ENCODE measurements at places on chromosomes 3 and 15. TPM values are rescaled to one million over a fixed set of nuclear protein-coding genes. Genes with fewer than 3 reads are reported as not detected.

Gene C3orf62
- total RNA-seq, result 9.0 TPM

- no peak for DNase-seq
- no peak overlapping the region for H3K27ac ChIP-seq
These were observed 279.3 kb upstream of the RASGRP1 start for GRCh38 chr15:38843736-38844590.

Gene GPR62
- not detected for total RNA-seq

DNA sequence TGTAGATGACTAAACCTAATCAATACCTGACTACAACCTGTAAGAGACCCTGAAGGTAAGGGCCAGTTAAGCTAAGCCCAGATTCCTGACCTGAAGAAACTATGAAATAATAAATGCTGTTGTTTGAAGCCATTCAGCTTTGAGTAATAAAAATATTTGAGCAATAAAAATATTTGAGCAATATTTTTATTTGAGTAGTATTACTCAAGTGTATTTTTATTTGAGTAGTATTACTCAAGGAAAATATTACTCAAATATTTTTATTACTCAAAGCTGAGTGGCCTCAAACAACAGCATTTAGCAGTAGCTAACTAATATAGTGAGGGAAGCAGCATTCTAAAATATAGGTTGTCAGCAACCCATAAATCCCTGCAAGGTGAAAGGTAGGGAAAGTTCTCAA is 143.8 kb upstream of the RARB start:
- no peaks in the 10 kb centered on the region for H3K27me3 ChIP-seq
- DNase-seq, result no peak
- no peaks in the 10 kb centered on the region for H3K4me1 ChIP-seq
- no peak overlapping the region for H3K4me3 ChIP-seq

Gene INSYN1
- total RNA-seq, result 22.7 TPM

Gene OCA2
- total RNA-seq, result 7.0 TPM

- no peak overlapping the region for H3K4me3 ChIP-seq
- H3K36me3 ChIP-seq, result no peaks in the 10 kb centered on the region
- DNase-seq, result no peak
- no peak overlapping the region for H3K27ac ChIP-seq
- H3K27me3 ChIP-seq, result no peaks in the 10 kb centered on the region
These were observed 223.0 kb downstream of the TBL1XR1 start for GRCh38 chr3:176974279-176974678.

DNA sequence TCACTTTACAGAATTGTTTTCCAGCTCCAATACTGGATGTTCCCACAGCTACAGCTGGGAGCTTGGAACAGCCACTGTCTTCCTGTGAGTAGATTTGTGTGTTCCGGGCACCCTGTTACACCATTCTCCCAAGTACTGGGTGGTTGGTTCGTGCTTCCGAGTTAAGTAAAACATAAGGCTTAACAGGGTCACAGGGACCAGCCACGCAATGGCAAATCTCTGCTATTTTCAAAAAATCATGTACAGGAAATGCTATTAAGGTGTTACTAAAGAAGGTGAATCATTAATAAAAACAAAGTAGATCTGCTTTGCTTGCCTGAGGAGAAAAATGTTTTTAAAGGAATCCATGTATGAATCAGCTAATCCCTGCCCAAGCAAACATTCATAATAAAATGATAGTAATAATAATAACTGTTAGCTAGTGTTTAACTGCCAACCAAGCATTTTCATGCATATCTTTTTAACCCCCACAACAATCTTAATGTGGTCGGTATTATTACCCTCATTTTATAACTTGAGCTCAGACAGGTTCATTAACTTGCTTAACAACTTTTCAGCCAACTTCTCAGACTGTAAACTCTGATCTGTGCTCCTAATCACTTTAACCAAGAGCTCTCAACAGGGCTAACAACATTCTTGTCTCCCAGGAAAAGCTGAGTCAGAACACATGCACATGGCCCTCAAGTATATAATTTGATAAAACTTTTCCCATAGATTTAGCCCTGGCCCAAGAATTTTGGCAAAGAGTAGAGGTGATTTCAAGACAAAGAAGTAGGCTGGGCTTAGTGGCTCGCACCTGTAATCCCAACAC is 2.7 kb upstream of the C2CD4A start:
- no peaks in the 10 kb centered on the region for H3K27me3 ChIP-seq
- no peaks in the 10 kb centered on the region for H3K36me3 ChIP-seq
- no peak overlapping the region for H3K27ac ChIP-seq
- DNase-seq, result no peak
- H3K4me1 ChIP-seq, result peaks cover 68% of the 10 kb centered on the region

Gene CLDN11
- 3.5 TPM for total RNA-seq

DNA sequence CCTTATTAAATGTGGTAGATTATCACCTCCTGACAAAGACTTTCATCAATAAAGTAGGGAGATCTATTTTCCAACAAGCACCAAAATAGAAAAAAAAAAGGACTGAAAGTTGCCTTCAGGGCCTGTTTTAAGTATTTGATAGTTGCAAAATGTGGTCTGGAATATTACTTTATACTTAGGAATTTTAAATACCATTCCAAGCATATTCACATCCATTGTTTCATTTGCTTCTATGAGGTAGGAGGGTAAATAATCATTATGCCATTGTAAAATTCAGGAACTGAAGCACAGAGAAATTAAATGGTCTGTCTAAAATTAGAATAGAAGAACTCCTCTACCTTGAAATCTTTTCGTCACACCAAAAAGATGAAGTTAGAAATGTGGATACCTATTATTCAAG is 110.0 kb downstream of the TMCC1 start:
- H3K27ac ChIP-seq, result no peak overlapping the region
- H3K27me3 ChIP-seq, result no peaks in the 10 kb centered on the region
- no peaks in the 10 kb centered on the region for H3K36me3 ChIP-seq
- no peak for DNase-seq

Gene RBP2
- total RNA-seq, result not detected

DNA sequence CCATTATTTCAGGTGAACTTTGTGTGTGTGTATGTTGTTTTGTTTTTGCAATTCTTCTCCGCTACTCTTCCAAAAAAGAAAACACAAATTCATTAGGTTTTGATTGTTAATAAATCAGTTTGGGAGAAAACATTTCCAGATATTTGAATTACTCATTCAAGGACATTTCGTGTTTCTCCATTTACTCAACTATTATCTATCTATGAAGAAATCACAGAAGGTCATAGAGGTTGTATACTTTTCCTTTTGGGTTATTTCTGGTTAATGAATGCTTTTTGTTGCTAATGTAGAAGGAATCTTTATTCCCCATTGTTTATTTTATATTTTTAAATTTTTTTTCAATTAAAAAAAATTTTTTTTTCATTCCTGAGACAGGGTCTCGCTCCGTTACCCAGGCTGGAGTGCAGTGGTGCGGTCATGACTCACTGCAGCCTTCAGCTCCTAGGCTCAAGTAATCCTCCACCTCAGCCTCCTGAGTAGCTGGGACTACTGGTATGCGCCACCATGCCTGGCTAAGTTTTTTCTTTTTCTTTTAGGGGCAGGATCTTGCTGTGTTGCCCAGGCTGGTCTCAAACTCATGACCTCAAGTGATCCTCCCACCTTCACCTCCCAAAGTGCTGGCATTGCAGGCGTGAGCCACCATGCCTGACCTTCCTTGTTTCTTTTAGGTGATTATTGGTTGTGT is 28.4 kb downstream of the IGF1R start:
- H3K27ac ChIP-seq, result no peak overlapping the region
- no peaks in the 10 kb centered on the region for H3K27me3 ChIP-seq
- no peak overlapping the region for H3K4me3 ChIP-seq
- peaks cover 17% of the 10 kb centered on the region for H3K4me1 ChIP-seq
- H3K36me3 ChIP-seq, result no peaks in the 10 kb centered on the region
- DNase-seq, result no peak

DNA sequence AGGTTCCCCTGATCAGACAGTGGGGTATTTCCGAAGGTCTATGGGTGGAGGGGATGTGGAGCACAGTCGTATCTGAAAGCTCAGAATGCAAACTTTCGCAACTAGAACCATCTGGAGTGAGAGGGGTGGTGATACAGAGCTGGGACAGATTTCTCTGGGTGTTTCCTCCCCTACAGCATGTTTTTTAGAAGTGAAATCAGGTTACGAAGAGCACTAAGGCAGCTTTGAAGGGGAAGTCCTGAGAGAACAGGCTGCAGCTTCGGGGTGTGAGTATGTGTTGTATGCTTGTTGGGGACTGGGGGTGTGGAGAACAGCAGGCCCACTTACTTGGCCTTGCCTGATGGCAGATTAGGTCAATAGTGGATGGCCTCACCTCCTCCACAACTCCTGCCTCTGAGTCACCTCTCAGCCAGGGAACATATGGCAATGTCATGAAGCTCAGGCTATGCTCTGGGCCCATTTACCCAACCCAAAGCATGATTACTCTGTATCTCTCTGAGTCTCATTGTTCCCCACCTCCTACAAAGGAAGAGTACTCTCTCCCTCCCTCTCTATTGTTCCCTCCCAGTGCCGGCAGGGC is 107.2 kb upstream of the RASGRP1 start:
- H3K36me3 ChIP-seq, result no peaks in the 10 kb centered on the region
- H3K4me1 ChIP-seq, result no peaks in the 10 kb centered on the region
- H3K27ac ChIP-seq, result peak overlapping the region; percentile 7
- no peak for DNase-seq
- no peak overlapping the region for H3K4me3 ChIP-seq

Gene WNT5A
- total RNA-seq, result 9.3 TPM

DNA sequence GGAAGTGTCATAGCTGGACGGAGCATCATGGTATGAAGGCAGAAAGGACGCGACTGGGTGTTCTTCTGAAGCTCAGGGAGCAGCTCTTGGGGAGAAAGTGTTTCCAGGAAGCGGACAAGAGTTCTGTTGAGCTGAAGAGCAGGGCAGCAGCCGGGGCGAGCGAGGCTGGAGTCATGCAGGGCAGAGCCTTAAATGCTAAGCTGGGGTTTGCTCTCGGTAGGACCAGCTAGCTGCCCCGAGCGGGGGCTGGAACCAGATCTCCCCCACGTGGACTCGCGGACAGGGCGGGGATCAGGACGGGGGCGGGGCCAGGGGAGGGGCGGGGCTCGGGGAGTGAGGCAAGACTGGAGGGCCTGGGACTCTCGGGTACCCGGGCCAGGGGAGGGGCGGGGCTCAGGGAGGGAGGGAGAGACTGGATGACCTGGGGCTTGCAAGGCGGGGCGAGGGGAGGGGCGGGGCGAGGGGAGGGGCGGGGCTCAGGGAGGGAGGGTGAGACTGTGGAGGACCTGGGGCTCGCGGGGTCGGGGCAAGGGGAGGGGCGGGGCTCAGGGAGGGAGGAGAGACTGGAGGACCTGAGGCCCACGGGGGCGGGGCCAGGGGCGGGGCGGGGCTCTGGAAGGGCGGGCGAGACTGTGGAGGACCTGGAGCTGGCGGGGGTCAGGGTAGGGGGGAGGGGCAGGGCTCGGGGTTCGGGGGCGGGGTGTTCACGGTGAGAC is 461 bp upstream of the FAH start:
- peak overlapping the region; percentile 83 for H3K4me3 ChIP-seq
- no peaks in the 10 kb centered on the region for H3K36me3 ChIP-seq
- peak; percentile 98 for DNase-seq

DNA sequence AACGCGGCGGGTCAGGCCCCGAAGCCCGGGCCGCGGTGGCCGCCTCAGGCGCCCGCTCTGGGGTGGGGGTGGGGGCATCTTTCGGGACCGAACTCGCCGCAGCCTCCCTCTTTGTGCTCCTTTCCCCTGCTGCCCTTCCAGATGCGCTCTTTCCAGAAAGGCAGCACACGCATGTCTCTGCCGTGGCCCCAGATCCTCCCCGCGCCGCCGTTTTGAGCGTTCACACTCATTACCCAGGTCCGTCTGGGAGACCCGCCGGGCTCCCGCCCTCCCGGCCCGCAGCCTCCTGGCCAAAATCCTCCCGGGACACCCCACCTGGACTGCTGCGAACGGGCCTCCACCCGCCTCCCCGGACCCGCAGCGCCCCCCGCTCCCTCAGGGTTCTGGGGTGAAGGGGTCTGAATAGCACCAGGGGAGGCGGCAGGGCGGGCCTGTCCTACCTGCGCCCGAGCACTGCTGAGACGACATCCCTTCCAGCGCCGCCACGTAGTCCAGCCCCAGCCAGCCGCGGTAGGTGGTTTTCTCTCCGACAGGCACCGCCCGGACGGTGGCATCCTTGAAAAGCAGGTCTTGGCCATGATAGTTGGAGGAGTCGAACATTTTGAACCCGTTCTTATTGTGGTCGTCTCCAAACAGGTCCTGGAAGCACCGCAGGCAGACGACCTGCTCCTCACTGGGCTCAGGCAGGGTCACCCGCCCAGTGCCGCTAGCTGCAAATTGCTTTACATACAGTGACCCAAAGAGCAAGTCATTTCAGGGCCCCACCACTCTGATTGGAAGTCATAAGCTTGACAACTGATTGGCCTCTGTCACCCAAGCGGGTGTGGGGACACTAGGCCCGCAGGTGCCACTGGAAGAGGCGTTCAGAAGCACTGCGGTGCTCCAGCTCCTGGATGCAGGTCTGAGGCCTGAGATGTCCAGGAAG is 25.9 kb downstream of the MELTF start:
- no peaks in the 10 kb centered on the region for H3K27me3 ChIP-seq
- peak overlapping the region; percentile 74 for H3K27ac ChIP-seq
- peak; percentile 69 for DNase-seq
- no peaks in the 10 kb centered on the region for H3K36me3 ChIP-seq
- H3K4me1 ChIP-seq, result peaks cover 21% of the 10 kb centered on the region

- no peak overlapping the region for H3K27ac ChIP-seq
- H3K27me3 ChIP-seq, result no peaks in the 10 kb centered on the region
- H3K36me3 ChIP-seq, result peaks cover 29% of the 10 kb centered on the region
- H3K4me1 ChIP-seq, result no peaks in the 10 kb centered on the region
- DNase-seq, result no peak
These were observed 95.0 kb upstream of the LIMD1 start for GRCh38 chr3:45499529-45499928.
